GM19239 (cell line): ENCODE measurements at places on chromosomes 1 and 21.
A peak's percentile ranks its signal among the peaks of the same experiment; 100 is the strongest.

DNA sequence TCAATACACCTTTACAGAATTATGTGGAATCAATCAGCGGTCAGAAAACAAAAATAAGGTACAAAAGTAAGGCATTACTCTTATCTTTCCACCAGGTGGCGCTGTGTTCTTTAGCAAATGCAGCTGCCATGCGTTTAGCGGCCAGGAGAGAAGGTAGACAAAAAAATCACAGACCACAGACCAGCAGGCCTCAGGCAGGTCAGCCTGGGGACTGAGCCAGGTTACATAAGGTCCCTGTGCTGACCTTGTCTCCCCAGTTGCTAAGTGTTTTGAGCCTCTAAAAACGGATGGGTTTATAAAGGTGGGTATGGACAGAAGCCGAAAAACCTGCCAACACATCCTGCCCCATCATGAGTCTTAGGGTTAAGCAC, 2.8 kb downstream of the RGS16 start:
- no peak for DNase-seq

DNA sequence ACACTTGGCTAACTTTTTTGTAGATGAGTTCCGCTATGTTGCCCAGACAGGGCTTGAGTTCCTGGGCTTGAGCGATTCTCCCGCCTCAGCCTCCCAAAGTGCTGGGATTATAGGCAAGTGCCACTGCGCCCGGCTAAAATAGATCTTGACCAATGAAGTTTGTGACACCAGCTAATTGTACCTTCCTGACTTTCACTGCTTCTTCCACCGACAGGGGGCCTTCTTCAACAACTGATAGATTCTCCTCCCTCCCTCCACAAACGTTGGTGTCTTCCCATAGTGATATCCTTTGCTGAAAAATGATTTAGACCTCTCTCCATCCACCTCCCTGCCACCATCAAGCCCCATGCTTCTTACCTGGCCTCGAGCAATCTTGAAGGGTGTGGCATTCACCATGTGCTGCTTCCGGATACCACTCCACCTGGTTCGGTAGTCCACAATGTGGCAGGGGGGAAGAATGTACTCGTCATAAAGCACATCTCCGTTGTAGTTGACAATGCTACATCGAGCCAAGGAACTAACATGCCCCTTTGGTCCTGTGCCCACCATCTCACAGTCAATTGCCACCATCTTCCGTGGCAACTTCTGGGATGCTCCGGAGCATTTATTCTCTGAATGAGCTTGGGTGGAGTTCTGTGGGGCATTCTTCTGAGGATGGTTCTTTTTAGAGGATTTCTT, 1.6 kb upstream of the METTL25B start:
- peak; percentile 47 for DNase-seq

GRCh38 chr1:72827278-72827677, 544.9 kb upstream of the NEGR1 start:
- DNase-seq = no peak

GRCh38 chr1:14949270-14949835, 204.2 kb upstream of the TMEM51 start:
- DNase-seq = no peak

DNA sequence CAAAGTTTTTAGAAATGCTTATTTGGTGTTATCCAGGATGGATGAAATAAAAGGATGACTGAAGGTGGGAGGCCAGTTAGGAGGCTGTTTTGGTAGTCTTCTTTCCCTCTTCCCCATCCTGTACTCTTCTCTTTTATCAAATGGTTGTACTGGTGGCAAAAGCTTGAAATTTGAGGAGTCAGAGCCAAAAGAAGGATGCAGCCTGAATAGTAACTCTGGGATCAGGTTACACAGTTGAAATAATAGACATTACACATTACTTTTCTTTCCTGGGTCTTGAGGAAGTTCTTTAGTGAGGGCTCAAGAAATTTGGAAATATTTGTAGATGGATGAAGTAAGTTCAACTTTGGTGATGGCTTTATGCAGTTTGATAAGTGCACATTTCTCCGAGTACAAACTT, 108.6 kb downstream of the GPR52 start:
- no peak for DNase-seq

GRCh38 chr1:183824291-183824690, 19.4 kb downstream of the RGL1 start:
- no peak for DNase-seq

- no peak for DNase-seq
Observed at GRCh38 chr1:155555915-155556314, 6.7 kb downstream of the ASH1L start.

DNA sequence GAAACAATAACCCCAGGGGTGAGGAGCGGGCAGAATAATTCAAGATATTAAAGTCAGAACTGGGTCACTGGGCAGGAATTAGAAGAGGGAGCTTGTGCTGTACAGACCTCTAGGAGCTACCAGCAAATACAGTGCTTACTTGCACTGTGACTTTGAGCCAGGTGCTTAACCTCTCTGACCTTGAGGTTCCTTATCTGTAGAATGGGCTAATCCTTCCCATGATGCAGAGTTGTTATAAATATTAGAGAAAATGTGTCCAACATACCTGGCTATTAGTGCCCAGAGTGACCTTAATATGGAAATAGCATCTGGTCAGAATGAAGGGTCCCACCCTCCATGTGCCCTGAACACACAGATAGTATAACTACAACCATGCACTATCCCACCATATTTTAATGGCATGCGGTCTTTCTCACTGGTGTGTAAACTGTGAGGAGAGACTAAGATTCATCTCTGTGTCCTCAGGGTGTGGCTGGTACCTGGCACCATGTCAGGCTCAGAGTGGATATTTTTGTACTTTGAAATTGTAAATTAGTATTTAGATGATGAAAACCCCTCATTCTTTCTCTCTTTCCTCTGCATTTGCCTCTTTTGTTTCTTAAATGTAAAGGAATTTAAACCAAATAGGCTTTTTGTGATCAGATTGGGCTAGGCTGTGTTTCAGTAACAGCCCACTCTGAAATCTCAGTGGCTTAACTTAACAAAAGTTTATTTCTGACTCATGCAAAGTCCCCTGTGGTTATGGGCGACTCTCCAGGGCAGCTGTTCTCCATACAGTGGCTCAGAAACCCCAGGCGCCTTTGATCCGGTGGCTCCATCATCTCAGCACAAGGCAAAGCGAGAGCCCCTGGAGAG, 60.0 kb upstream of the ROR1 start:
- no peak for DNase-seq

DNA sequence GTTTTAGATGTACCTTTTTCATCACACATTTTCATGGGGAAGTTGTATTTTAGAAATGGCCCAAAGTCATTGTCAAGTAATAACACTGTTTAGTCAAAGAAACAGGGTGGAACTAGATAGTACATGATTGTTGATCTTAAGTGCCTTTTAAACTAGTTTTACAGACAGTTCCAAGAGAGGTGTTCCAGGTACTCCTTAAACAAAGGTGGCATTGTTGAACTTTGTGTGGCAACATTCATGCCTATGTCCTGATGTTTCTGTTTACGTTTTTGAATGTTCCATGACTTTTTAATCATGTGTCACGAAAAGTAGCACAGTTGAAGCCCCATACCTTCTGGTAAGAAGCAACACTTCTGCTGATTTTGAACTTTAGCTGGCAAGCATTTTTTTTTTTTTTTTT, 9.1 kb upstream of the SH3D21 start:
- DNase-seq = no peak

GRCh38 chr1:233376382-233377110, 49.0 kb downstream of the MAP3K21 start:
- no peak for DNase-seq

GRCh38 chr1:16960560-16961296, 19.7 kb downstream of the MFAP2 start:
- peak; percentile 89 for DNase-seq

GRCh38 chr1:11740258-11741192, 4.6 kb downstream of the AGTRAP start:
- no peak for DNase-seq

GRCh38 chr1:245091171-245091621, 63.6 kb upstream of the KIF26B start:
- DNase-seq = no peak

- DNase-seq = no peak
Observed at GRCh38 chr21:42609811-42610210, 43.6 kb upstream of the PDE9A start.

DNA sequence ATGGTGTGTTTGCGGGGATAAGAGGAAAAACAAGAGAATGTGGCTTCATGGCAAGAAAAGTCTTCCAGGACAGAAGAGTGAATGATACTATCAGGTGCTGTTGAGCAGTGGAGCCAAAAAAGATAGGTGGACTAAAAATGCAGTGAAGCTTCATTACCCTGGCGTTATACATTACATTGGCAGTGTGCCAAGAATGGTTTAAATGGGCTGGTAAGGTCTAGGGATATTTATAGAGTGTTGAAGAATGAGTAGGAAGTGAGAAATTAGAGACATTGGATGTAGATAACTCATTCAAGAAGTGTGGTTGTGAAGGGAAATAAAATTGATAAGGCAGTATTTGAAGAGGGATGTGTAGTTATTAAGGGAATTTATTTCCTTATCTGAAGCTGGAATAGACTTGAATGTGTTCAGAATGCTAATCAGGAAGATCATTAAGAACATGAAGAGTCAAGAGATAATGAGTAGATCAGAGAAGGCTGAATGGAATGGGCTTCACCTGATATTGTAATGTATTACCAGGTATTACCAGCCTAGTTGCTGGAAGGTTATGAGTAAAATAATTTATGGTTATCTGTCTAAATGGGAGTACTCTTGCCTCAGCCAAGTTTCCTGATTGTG, 72.7 kb downstream of the MAST2 start:
- no peak for DNase-seq

GRCh38 chr1:213958346-213958745, 29.4 kb upstream of the PROX1 start:
- no peak for DNase-seq

GRCh38 chr1:184930232-184930631, 44.1 kb downstream of the NIBAN1 start:
- DNase-seq = no peak

DNA sequence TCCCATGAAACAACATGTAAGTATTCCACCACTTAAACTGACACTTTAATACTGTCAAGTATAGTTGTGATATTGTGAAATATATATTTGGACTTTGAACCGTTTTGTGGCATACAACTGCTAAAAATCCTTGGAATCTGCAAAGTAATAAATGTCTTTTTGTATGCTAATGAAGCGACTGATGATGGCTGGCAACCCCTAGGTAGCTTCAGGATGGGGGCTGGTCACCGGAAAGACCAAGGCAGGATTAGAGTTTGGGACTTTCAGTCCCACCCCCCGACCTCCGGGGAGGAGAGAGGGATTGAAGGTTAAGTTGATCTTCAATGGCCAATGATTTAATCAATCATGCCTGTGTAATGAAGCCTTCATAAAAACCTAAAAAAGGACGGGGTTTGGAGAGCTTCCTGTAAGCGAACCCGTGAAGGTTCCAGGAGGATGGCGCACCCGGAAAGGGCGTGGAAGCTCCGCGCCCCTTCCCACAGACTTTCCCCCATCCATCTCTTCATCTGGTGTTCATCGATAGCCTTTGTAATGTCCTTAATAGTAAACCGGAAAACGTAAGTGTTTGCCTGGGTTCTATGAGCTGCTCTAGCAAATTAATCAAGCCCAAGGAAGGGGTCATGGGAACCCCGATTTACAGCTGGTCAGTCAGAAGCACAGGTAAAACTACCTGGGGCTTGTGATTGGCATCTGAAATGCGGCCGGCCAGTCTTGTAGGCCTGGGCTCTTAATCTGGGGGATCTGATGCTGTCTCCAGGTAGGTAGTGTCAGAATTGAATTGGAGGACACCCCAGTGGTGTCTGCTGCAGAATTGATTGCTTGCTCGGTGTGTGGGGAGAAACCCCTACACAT, 1.8 kb upstream of the ZNF281 start:
- DNase-seq = no peak

- no peak for DNase-seq
Observed at GRCh38 chr1:98203466-98203865, 282.6 kb upstream of the DPYD start.

- DNase-seq = no peak
Observed at GRCh38 chr1:157274698-157275534, 136.7 kb upstream of the ETV3 start.

DNA sequence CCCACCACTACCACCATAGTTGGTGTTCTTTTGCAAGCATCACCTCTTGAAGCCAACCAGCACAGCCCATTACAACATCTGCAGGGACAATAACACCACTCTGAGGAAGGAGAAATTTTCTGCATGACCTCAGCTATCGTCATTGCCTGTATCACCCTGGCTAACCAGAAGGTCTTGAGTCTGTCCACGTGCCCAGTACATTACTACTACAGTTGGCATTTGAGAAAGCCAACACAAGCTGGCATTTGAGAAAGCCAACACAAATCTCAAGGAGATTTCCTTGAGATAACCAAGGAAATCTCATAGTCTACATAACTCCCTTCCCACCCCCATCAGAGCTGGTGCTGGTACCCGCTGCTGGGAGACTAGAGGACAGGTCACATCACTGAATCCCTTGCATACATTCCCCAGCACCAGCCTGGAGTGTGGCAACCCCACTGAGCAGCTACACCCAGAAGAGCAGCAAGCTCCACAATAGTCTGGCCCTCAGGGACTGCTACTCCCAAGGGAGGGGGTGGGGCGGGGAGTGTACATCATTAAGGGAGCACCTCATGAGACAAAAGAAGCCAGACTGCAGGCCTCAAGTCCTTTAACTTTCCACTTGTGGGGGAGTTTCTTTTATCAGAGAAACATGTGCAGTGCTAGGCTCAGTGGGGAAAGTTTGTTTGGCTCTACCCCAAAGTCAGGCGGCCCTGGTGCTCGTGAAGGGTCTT, 46.0 kb upstream of the GUCA2A start:
- no peak for DNase-seq

- no peak for DNase-seq
Observed at GRCh38 chr1:35369922-35370671, 101.6 kb downstream of the ZMYM4 start.
